Left cardiac atrium (tissue), 4 donors: ENCODE measurements at places on chromosomes 6 and 20. TPM values are rescaled to one million over a fixed set of nuclear protein-coding genes. Genes with fewer than 3 reads are reported as not detected.

Gene CTCFL
- not detected for total RNA-seq

Gene MOXD1
- total RNA-seq, result 3.6 TPM

Gene SPATA25
- total RNA-seq, result 1.6 TPM

Gene EYA4
- 8.5 TPM for total RNA-seq

Gene CLVS2
- total RNA-seq, result not detected

Gene TPX2
- 2.0 TPM for total RNA-seq

Gene WFDC12
- total RNA-seq, result not detected

Gene PSORS1C1
- total RNA-seq, result 1.1 TPM

Gene ARMH2
- not detected for total RNA-seq

Gene HTR1E
- not detected for total RNA-seq

Gene ASIP
- 1.5 TPM for total RNA-seq

Gene DOK5
- 14.3 TPM for total RNA-seq
